ENCODE measurements at places on chromosomes 13 and 19. TPM values are rescaled to one million over a fixed set of nuclear protein-coding genes. Genes with fewer than 3 reads are reported as not detected.
A peak's percentile ranks its signal among the peaks of the same experiment; 100 is the strongest.

DNA sequence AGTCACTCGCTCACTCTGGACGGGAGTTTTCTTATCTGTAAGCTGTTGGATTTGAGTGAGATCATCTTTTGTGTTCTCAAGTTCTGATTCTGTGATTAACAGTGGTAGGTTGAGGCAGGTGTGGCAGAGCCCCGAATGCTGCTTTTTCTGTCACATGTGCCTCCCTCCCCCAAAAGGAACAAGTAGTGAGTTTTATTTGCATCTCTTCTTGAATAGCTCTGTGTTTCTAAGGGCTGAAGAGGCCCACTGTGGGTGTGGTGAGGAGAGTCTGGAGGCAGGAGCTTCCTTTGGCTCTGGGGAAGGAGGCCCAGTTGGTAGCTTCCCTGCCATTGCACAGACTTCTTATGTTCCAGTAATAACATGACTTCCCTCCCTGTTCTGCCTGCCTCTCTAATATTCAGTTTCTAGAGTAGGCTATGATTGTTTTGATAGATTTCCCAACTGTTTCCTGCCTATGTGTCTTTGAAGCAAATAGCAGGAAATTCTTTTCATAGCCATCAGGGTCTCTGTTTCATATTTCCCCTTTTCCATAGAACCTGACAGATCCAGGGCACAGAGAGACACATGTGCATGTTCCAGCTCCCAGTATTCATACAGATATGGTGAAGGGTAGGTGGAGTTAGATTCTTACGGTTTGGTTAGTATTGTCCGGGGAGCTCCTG is 23.9 kb upstream of the CXCL17 start:
- no peaks in the 10 kb centered on the region for H3K36me3 ChIP-seq
- DNase-seq = no peak
- peak overlapping the region; percentile 17 for H3K27ac ChIP-seq
- no peaks in the 10 kb centered on the region for H3K27me3 ChIP-seq
- no peak overlapping the region for H3K4me3 ChIP-seq

DNA sequence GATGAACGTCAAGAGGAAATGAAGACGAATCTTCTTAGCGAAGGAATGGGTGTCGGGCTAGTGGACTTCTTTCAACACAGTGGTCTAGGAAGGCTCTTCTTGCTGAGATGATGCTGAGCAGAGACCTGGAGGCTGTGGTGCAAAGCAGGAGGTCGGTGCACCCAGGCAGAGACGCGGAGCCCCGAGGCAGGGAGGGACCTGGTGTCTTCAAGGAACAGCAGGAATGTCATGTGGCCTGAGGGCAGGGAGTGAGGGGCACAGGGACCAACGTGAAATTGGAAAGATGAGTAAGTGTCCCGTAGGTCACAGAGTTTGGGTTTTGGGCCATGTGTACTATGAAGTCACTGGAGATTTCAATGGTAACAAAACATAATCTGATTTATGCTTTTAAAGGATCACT is 11.4 kb upstream of the CDC42EP5 start:
- H3K27ac ChIP-seq = no peak overlapping the region
- H3K4me1 ChIP-seq = no peaks in the 10 kb centered on the region
- no peaks in the 10 kb centered on the region for H3K36me3 ChIP-seq

DNA sequence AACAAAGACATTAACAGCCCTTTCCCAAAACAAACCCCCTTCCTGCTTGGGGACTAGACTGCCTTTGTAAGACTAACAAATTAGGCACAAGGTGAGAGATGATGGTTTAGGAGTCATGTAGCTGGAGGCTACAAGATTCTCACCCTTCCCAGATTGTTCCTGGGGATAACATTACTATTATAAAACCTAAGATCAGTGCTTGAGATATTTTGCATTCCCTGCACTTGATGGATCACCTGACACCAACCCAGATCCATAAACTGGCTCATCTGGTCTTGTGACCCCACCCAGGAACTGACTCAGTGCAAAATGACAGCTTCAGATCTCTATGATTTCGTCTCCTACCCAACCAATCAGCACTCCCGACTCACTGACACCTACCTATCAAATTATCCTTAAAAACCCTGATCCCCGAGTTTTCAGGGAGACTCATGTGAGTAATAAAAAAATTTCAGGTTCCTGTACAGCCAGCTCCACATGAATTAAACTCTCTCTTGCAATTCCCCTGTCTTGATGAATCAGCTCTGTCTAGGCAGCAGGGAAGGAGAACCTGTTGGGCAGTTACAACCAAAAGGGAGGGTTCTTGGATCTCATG is 2.4 kb upstream of the ZNF616 start:
- DNase-seq = no peak
- no peak overlapping the region for H3K4me3 ChIP-seq
- no peaks in the 10 kb centered on the region for H3K4me1 ChIP-seq
- H3K27ac ChIP-seq = no peak overlapping the region

DNA sequence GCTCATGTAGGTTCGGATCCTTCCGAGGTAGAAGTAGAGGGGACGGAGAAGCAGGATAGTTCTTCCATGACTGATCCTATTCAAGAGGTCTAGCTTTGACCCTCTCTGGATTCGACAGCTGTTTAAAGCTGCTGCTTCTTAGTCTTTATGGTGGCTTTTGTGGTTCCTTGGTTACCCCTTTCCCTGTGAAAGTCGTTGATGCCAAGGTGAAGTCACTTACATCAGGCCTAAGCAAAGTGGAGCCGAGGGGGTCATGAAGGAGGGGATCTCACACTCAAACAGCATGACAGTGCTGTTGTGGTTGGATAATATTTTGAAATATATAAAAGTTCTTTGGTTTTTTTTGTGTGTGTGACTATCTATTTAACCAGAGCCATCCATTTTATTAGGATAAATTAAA is 8.1 kb downstream of the CCDC70 start:
- DNase-seq = no peak
- no peak overlapping the region for H3K27ac ChIP-seq
- H3K36me3 ChIP-seq = no peaks in the 10 kb centered on the region
- H3K4me3 ChIP-seq = no peak overlapping the region
- no peaks in the 10 kb centered on the region for H3K4me1 ChIP-seq

- H3K4me3 ChIP-seq = no peak overlapping the region
- H3K36me3 ChIP-seq = no peaks in the 10 kb centered on the region
- no peak overlapping the region for H3K27ac ChIP-seq
- H3K4me1 ChIP-seq = peaks cover 19% of the 10 kb centered on the region
Measured at GRCh38 chr13:114058051-114058867, 74.2 kb downstream of the RASA3 start.

GRCh38 chr19:14102102-14102696 is 11.6 kb upstream of the SAMD1 start:
- peaks cover 52% of the 10 kb centered on the region for H3K36me3 ChIP-seq
- no peak for DNase-seq
- H3K27me3 ChIP-seq = no peaks in the 10 kb centered on the region
- no peaks in the 10 kb centered on the region for H3K4me1 ChIP-seq

GRCh38 chr19:56671613-56671994 is at the start of gene ZNF835:
ZNF835 (minus strand) TSS chr19:56671757; CDS start chr19:56665198, 6,559 bp downstream.
- H3K36me3 ChIP-seq = no peaks in the 10 kb centered on the region
- DNase-seq = peak; percentile 93
- H3K4me3 ChIP-seq = peak within 1 kb of the TSS; percentile 30
- H3K27ac ChIP-seq = no peak within 1 kb of the TSS
- H3K27me3 ChIP-seq = no peaks in the 10 kb centered on the region

- no peaks in the 10 kb centered on the region for H3K27me3 ChIP-seq
- H3K36me3 ChIP-seq = no peaks in the 10 kb centered on the region
- H3K4me1 ChIP-seq = no peaks in the 10 kb centered on the region
- no peak for DNase-seq
- H3K27ac ChIP-seq = no peak overlapping the region
Measured at GRCh38 chr19:18073197-18073596, 13.5 kb downstream of the IL12RB1 start.

GRCh38 chr19:5424192-5424973 is 30.8 kb upstream of the ZNRF4 start:
- H3K4me1 ChIP-seq = no peaks in the 10 kb centered on the region
- H3K27ac ChIP-seq = no peak overlapping the region
- H3K4me3 ChIP-seq = no peak overlapping the region
- no peaks in the 10 kb centered on the region for H3K27me3 ChIP-seq
- H3K36me3 ChIP-seq = no peaks in the 10 kb centered on the region

DNA sequence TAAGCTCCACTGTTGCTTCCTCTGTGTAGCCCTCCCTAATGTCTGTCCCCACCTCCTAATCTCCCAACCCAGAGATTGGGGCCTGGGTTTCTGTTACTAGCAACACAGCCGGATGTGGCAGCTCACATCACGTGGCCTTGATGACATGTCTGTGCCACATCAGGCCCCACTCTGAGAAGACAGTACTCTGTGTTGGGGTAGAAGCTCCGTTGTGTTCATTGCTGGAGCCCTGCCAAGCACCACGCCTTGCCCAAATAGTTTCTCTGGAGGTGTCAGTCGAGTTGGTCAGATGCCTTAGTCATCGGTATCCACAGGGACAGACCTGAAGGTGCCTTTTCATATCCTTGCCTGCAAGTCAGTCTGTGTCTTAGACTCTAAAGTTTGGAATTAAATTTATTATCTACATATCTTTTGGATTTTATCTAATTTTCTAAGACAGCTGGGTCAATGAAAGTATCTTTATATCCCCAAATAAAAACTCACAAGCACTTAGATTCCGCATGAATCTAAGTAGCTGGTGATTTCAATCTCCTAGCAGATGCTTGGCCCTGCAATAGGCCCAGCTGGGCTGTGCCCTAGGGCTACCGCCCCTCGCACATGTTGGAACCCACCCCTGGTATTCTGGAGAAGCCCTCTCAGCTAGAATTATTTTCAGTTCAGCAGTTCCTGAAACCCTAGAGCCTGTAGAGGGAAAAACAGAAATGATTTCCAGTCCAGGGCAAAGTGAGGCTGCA is 204.0 kb upstream of the TSHZ3 start:
- DNase-seq = no peak
- H3K36me3 ChIP-seq = no peaks in the 10 kb centered on the region
- no peaks in the 10 kb centered on the region for H3K27me3 ChIP-seq
- no peak overlapping the region for H3K4me3 ChIP-seq

- no peaks in the 10 kb centered on the region for H3K36me3 ChIP-seq
- no peak for DNase-seq
- no peak overlapping the region for H3K4me3 ChIP-seq
- H3K4me1 ChIP-seq = peaks cover 9% of the 10 kb centered on the region
Measured at GRCh38 chr19:17479325-17479791, 9.0 kb downstream of the SLC27A1 start.

DNA sequence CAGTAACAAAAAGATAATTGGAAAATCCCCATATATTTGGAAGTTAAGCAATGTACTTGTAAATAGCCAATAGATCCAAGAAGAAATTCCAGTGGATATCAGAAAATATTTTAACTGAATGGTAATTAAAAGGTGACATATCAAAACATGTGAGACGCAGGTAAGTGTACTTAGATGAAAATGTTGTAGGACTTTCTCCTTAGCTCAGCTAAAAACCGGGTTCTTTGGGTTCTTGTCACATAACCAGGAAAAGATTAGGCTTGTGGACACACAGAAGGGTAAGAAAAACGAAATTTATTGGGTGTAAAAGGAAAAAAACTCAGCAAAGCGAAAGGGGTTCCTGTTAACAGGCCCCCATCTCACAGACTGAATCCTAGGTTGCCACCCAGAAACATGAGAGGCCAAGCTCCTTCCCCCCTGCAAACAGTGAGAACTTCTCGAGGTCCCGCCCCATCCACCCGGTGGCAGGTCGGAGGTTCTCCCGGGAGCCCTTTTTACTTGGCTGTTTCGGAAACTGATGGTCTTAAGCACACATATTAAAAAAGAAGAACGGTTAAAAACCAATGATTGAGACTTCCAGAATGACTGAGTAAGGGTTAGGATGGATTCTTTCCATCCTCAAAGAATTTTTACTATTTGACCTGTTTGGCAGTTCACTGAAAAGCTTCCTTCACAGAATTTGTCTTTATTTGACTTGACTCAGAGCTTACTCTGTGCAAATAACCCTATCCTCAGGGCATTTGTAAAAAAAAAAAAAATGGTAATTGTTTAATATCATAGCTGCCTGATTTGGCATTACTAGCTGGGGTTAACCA is 3.1 kb upstream of the CCDC70 start:
- H3K27ac ChIP-seq = no peak overlapping the region
- H3K36me3 ChIP-seq = no peaks in the 10 kb centered on the region
- H3K4me3 ChIP-seq = no peak overlapping the region
- H3K27me3 ChIP-seq = no peaks in the 10 kb centered on the region
- H3K4me1 ChIP-seq = no peaks in the 10 kb centered on the region
- DNase-seq = no peak

DNA sequence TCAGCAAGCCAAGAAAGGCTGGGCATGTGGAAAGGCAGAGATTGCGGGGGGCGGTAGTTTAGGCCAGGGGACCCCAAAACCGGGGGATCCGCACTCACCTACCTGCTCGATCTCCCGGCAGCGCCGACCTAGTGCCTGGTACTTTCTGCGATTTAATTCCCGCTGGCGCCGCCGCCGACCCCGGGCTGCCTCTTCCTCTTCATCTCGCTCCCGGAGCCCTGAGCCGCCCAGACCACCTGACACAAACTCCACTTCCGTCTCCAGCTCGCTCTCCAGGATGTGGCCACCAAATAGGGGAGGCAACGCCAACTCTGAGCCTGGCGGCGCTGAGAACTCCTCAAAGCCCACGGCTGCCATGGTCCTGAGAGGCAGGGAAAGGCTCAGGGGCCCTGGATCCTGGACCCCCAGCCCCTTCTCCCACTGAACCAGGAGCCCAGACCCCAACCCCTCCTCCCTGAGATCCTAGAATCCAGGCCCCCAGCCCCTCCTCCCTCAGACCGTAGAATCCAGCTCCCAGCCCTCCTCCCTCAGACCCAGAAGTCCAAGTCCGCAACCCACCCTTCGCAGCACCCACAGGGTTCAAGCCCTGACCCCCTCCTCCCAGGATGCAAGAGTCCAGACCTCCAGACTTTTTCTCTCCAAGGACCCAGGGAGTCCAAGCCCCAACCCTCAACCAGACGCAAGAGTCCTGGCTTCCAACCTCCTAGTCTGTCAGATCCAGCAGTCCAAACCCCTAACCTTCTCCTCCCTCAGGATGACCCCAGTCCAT is 933 bp downstream of the TFPT start:
- peaks cover 14% of the 10 kb centered on the region for H3K4me1 ChIP-seq
- peaks cover 20% of the 10 kb centered on the region for H3K36me3 ChIP-seq
- peak; percentile 10 for DNase-seq
- peak overlapping the region; percentile 56 for H3K4me3 ChIP-seq

GRCh38 chr13:60679131-60679530 is 282.1 kb downstream of the TDRD3 start:
- H3K4me1 ChIP-seq = no peaks in the 10 kb centered on the region
- no peak for DNase-seq
- H3K27ac ChIP-seq = no peak overlapping the region
- H3K27me3 ChIP-seq = no peaks in the 10 kb centered on the region
- no peak overlapping the region for H3K4me3 ChIP-seq

DNA sequence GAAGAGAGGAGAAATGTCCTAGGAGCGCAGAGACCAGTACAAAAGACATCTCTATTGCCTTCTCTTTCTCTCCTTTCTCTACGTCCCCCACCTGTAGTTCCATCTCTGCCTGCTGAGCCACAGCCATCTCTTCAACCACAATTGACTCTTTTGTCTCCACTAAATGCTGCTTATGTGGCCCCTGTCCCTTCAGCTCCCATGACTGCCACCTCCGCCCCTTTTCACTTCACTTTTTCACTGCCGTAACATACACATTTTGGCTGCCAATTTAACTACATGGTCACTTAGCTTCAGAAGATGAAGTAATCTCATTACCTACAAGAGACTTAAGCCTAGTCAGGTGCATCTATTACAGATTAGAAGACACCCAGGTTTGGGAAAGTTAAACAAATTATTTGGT is 81.9 kb downstream of the MZT1 start:
- DNase-seq = no peak
- no peak overlapping the region for H3K27ac ChIP-seq
- no peaks in the 10 kb centered on the region for H3K4me1 ChIP-seq

GRCh38 chr13:27810461-27810860 is 18.2 kb downstream of the GSX1 start:
- H3K36me3 ChIP-seq = no peaks in the 10 kb centered on the region
- no peak overlapping the region for H3K4me3 ChIP-seq
- no peak overlapping the region for H3K27ac ChIP-seq
- DNase-seq = no peak
- no peaks in the 10 kb centered on the region for H3K27me3 ChIP-seq

NLRP7 gene
- not detected for total RNA-seq

NKPD1 gene
- total RNA-seq = 0.56 TPM
